Psoas muscle (tissue), 8 donors: ENCODE measurements at places on chromosomes 6 and 20. TPM values are rescaled to one million over a fixed set of nuclear protein-coding genes. Genes with fewer than 3 reads are reported as not detected.

GRCh38 chr20:35461620-35462019 lies 6.2 kb downstream of the CEP250 start:
- DNase-seq, result no peak

DNA sequence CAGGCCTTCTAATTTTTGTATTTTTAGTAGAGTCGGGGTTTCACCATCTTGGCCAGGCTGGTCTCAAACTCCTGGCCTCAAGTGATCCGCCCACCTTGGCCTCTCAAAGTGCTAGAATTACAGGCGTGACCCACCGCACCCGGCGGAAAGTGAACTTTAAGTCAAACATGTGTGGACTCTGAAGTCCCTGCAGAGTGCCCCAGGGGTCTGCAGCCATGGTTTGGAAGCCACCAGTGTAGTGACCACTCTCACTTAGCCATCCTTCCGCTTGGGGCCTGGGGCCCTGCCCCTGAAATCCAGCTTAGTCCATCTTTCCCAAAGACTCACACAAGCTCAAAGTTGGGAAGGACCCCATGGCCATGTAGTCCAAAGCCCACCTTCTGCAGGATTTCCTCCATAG lies 164.5 kb downstream of the GRM4 start:
- no peak for DNase-seq

DNA sequence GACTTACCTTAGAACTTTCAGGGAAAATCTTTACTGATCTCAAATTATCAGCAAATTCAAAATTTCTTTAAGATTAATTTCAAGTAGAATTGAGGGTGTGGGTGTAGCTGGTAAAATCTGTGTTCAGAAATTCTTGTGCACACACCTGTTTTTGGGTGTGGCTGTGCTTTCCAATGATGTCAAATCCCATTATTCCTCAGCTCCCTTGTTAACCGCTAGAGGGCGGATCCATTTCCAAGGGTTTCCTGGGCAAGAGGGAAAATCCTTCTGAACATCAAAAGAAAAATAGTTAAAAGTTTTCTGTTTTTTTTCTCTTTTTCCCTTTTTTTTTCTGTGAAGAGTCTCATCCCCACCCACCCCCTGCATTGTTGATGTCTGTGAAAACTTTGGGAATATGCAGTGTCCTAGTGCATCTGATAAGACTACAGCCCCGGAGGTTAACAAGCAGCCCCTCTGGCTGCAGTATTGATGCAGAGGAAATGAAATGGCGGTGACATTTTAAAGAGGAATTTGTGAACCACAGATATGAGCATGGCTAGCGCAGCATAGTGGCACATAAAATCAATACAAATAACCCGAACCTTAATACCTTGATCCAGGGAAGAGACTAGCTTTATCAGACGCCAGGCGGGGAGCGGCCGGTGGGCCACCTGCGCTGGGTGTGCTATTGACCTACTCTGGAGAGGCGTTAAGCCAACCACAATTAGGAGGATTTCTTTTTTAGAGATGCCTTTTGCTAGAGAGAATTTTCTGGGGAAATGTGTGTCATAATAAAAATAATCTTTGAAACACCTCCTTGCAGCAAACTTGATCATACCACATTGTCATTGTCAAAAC lies 130.9 kb downstream of the FOXA2 start:
- no peak for DNase-seq

GRCh38 chr6:13178107-13178506 lies 150.2 kb downstream of the TBC1D7 start:
- no peak for DNase-seq

DNA sequence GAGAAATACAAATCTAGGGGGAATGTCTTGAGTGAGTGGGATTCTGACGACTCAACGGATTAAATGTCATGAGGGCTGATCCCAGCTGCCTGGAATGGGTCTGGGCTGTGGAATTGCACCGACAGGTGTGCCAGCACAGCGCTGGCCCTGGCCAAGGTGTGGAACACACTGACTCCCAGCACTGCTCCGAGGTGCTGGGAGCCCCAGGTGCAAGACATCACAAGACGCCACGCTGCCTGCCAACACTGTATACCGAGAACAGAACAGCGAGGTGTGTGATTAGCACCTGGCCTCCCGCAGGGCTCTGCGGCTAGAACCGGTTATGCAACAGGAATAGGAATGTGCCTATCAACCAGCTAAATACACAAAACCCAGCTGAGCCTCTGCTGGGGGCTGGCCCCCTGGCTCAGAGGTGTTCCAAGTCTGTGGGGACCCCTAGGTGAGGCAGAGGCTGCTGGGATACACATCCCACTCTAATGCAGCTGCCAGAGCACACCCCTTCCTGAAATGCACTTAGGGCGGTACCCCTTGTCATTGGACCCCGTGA lies 24.8 kb upstream of the APMAP start:
- DNase-seq, result no peak

DNA sequence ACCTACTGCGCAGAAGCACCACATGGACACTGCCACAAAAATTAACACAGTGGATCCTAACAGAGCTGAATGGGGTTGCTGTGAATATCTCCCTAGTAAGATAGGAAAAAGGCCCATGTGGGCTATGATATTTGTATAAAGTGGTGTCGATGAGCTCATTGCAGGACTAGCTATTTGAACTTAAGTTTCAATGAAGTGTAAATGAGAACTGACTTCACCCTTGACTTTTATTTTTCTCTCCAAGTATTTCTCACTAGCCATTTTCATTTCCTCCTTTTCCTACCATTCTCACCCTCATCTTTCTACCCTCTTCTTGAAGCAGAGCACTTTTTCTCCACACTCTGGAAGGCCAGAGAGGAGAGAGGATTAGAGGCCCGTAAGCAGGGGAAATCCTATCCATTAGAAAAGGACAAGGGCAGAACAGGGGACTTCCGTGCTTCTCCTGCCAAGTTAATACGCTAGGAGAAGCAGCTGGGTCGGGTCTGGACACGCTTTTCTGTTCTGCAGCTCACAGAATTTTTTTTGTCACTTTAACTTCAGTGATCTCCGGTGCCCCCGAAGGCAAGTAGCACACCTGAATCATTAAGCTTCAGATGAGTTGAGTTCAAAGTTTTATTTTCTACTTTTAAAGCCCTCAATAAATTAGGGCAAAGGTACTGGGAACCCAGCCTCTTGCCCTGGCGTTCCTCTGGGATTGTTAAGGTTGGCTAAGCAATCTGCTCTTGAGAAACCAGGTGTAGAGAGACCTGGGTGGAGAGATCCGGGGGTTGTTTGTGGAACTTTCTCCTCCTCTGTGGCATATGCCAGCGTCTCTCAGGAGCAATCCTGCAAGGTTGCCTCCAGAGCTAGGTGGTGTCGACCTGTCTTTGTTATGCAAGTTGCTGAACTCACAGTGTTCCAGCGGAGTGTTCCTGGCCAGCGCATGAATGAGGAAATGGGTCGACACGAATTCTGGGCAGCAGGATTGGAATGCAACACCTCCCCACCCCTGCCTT lies 56.2 kb upstream of the ARID1B start:
- DNase-seq, result no peak

- no peak for DNase-seq
Measured at GRCh38 chr6:137731960-137732616, 135.0 kb upstream of the TNFAIP3 start.

DNA sequence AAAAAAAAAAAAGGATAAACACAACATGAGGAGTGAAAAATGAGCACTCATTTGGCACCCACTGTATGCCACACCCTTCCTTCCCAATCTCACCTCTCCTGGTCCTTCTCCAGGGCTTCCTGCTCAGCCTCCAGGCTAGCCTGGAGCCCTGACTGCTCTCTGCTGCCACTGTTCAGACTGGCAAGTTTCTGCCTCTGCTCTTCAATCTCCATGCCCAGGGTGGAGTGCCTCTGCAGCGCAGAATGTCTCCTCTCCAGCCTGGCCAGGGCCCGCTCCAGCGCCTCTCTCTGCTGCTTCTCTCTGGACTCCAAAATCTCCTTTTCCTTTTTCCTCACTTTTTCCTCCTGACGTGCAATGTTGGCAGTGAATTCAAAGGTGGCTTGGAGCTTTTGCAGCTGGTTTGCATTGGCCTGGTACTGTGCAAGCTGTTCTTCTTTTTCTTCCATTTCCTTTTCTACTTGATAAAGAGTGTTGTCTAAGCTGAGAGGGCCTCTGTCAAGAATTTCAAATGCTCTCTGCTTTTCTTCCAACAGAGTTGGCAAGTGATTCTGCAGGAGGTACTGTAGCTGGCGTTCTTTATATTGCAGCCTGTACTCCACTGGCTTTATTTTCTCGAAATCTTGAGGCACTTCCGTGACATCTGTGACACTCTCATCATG lies 194.4 kb downstream of the KIF16B start:
- DNase-seq, result no peak

DNA sequence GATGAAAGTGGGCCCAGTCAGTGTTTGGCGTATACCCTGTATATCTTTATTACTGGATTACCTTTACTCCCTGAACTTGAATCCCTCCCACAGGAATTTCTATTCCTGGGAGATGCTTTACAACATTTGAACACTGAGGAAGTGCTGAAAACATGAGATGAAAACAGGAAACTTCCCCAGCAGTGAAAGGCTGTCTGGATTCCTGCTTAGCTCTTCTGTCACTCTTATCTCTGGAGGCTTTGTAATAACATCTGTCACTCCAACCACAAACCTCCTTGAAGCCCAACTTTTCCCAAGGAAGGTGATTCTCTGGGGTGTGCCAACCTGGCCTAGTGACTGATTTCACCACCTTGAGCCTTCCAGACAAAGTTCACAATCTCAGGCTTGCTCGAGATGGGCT lies 264.5 kb upstream of the BMP2 start:
- no peak for DNase-seq

Gene EMILIN3
- 0.70 TPM for polyA plus RNA-seq

Gene WFDC10B
- not detected for polyA plus RNA-seq
